ENCODE measurements at places on chromosomes 11 and 22.

- DNase-seq, result peak; percentile 46
Observed at GRCh38 chr11:71372693-71373657, 75.2 kb downstream of the DHCR7 start.

- DNase-seq, result peak; percentile 63
Observed at GRCh38 chr11:14310679-14311078, 48.3 kb downstream of the RRAS2 start.

DNA sequence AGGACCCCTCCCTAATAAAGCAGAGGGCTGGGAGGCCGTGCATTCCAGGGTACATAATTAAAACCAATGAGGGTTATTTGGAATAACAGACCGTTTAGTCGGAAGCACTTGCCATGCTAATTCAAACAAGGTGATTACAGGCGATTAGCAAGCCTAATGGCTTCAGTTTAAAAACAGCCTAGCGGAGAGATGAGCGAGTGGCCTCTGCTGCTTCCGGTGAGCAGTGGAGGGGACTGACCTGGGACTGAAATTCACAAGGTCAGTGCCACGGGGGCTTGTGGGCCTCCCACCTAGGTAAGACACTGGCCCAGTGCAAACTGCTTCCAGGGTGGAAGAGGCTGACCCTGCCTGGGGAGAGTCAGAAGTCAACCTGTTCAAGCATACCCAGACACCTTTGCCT is 56.8 kb upstream of the ALX4 start:
- DNase-seq, result no peak

GRCh38 chr22:21970800-21971617 is 11.6 kb downstream of the TOP3B start:
- no peak for DNase-seq

- DNase-seq, result no peak
Observed at GRCh38 chr11:83436855-83437254, 150.7 kb upstream of the CCDC90B start.

DNA sequence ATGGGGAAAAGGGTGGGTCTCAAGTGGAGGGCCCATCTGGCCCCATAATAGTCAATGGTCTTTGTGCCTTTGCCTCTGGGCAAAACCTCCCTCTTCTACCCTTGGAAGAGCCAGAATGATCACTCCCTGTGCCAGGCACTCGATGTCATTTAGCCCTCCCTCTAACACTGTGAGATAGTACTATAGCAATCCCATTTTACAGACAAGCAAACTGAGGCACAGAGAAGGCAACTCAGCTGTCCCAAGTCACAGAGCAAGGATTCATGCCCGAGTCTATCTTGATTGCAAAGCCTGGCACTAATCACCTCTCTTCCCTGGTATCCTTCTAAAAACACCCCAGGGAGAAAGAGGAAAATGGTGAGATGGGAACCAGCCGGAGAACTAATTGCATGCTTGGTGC is 76.4 kb downstream of the TP53I11 start:
- no peak for DNase-seq

GRCh38 chr11:33835143-33835878 is 56.6 kb downstream of the LMO2 start:
- peak; percentile 86 for DNase-seq

DNA sequence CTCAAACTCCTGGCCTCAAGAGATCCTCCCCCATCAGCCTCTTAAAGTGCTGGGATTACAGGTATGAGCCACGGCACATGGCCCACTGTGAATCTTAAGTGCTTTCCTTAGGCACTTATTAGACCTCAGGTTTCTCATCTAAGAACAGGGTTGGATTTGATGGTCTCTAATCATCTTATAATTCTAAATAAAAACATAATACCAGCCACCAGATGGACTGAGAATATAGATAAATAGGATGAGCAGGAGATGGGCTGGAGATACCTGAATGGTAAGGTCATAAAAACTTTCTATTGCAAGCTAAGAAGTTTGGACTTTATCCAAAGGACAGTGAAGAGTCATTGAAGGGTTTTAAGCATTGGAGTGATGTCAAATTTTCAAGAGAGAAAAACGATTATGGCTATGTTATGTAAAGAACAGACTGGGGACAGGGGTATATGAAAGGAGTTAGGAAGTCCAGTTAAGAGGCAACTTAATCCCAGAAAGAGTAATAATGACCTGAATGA is 85.2 kb downstream of the RELT start:
- no peak for DNase-seq
